ENCODE measurements at places on chromosomes 13 and 19.

GRCh38 chr19:35528218-35529038, at the start of gene SBSN:
Gene SBSN (minus strand): TSS chr19:35528311. CDS start chr19:35528281, 30 bp downstream.
- DNase-seq = no peak

GRCh38 chr19:18110609-18111232, 13.1 kb downstream of the MAST3 start:
- DNase-seq = no peak

- DNase-seq = no peak
Observed at GRCh38 chr19:36686365-36687213, 823 bp upstream of the ZNF567 start.

DNA sequence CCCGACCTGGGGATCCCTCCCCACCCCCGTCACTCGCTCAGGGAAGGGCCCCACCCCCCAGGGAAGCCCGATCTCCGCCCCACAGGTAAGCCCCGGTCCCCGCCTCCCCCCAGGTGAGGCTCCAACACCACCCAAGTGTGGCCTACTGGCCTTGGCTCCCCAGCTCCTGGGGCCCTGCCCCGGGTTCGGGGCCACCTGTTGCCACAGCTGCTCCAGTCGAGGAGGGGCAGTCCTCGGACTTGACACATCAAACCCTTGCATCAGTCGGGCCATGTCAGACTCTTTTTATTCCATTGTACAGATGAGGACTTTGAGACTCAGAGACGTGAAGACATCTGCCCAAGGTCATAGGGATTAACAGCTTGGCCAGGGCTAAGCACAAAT, 512 bp downstream of the CC2D1A start:
- peak; percentile 28 for DNase-seq

GRCh38 chr19:12675940-12676339, 5.7 kb downstream of the DHPS start:
- DNase-seq = no peak

DNA sequence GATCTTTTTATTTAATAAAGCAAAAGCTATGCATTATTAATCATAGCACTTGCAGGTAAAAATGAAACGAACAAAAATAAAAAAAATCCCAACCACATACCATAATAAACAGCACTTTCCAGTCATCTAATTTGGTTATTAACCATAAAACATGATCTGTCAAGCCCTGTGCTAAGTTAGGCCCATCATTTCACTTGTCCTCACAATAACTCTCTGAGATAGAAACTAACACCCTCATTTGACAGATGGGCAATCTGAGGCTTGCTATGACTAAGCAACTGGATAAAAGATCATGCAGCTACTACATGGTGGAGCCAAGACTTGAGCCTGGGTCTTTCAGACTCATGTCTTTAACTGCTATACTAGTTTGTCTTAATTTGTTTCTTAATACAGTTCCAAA, 21.8 kb downstream of the PROSER1 start:
- no peak for DNase-seq

DNA sequence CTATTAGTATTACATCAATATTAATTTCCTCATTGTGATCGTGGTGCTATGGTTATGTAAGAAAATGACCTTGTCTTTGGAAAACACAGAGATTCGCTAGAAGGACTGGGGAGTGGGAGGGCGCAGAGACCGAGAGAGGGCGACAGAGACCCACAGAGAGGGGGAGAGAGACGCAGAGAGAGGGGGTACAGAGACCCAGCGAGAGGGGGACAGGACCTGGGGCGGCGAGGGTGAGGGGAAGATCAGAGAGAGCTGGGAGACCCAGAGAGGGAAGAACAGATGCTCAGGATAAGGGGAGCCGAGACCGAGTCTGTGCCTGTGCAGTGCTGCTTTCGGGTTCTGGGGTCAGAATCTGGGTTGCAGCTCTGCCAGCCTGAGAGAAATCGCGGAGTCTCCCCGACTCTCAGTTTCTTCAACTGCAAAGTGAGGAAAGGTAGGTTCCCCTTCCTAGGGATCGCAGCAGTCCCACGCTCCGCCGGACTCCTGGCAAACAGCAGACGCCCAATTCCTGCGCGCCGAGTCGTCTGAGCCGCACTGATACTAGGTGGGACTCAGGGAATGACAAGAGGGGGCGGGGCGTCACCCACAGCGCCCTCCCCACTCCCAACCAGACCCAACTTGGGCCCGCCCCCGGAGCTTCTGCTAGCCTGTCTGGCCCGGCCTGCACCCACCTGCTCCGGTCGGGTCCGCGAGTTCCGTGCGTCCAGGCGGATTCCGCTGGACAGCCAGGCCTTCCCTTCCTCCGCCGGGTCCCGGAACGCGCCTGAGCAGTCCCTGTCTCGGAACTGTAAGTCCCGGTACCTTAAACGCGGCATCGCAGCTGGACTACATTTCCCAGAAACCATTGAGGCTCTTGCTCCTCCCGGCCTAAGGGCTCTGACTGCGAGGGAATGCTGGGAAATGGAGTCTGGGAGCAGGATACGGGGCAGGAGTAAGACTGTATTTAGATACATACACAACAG, 15.3 kb downstream of the IZUMO2 start:
- DNase-seq = peak; percentile 77

GRCh38 chr13:29270271-29270985, 325.1 kb downstream of the SLC7A1 start:
- DNase-seq = no peak

DNA sequence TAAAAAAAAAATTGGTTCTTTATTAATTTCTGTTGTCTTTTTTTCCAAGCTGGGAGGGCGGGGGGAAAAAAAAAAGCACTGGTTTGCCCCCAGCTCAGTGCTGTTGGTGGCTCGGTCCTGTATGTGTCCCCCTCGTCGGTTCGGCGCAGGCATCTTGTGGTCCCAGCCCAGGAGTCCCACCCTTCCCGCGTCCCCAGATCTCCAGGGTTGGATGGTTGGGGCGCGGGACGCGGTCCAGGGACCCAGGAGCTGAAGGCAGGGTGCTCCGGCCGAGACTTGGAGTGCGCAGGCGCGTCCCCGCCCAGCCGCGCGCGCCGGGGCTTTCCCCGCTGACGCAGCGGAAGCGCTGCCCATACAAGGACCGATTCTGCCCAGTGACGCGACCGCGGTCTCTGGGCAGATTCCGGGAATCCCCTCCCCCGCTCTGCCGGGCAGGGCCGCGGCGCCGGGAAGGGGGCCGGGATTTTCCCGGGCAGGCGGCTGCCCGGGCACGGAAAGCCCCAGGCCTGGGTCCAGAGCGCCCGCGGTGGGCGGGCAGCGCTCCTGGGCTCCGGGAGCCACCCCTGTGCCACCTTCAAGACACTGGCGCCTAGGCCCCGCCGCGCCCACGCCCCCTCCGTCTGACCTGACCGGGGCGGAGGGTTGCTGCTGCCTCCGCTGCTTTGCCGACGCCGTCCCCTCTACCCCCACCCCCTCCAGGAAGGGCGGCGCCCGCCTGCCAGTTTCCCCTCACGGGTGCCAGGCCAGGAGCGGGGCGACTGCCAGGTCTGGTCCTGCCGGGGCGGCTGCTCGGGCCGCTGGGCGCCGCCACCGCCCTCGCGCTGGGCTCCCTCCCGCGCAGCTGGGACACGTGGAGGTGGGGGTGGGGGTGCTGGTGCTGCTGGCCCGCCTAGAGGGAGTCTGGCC, 2.3 kb downstream of the JUNB start:
- peak; percentile 93 for DNase-seq

- DNase-seq = peak; percentile 65
Observed at GRCh38 chr19:8334458-8335342, 8.4 kb downstream of the KANK3 start.

- no peak for DNase-seq
Observed at GRCh38 chr19:1007399-1008251, 7.4 kb downstream of the GRIN3B start.

DNA sequence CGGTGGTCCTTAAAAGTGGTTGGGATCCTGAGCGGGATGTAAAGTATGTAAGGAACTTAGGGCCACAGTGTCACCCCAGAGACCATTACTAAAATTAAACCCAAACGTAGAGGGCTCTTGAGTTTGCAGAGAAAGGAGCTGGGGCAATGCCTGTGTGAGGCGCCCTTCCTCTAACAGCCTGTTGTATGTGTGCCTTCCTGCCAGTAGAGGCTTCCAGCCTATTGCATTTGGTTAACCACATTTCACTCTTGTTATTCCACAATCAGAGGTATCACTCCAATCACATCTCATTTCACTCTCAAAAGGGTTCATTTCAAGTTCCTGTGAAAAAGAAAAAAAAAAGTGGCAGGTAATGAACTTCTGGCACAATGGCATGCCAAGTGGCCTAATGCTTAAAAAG, 29.4 kb downstream of the DIAPH3 start:
- no peak for DNase-seq
